Urothelium cell line (cell line): ENCODE measurements at places on chromosomes 1 and 21.

- DNase-seq, result no peak
Measured at GRCh38 chr1:115184951-115185331, 95.6 kb upstream of the TSPAN2 start.

DNA sequence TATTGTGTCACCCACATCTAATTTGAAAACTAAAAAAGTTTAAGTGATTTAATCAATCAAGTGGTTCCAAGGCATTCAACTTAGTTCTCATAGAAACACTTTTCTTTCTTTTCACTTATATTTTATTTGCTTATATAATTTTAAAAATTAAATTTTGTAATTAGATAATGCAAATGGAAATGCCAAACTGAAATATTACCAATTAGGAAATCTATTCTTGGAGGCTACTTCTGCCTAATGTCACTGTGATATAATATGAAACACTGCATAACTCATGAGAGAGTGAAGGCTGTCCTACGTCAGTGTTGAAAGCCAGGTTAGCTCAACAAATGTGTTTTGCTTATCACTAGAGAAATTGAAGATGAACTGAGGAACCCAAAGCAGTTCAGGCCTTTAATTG is 18.3 kb upstream of the SHCBP1L start:
- no peak for DNase-seq

GRCh38 chr1:210362526-210362925 is 33.8 kb downstream of the HHAT start:
- no peak for DNase-seq

- DNase-seq, result no peak
Measured at GRCh38 chr1:6353955-6354658, 39.5 kb downstream of the ACOT7 start.

DNA sequence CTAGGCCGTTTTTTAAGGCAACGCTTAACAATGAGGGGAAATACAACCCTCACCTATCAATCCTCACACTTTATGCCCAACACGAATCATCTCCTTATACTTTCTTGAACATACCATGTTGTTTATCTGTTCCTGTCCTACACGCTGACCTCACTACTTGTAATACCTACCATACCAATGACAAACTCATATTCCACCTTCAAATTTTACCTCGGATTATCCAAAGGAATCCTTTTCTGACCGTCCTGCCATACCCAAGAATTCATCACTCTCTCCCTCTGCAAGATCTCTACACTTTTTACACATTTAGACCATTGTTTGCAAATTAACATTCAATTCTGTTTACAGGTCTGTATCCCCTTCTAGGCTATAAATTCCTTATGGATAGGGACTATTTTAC is 64.4 kb upstream of the GUCA2A start:
- DNase-seq, result no peak

DNA sequence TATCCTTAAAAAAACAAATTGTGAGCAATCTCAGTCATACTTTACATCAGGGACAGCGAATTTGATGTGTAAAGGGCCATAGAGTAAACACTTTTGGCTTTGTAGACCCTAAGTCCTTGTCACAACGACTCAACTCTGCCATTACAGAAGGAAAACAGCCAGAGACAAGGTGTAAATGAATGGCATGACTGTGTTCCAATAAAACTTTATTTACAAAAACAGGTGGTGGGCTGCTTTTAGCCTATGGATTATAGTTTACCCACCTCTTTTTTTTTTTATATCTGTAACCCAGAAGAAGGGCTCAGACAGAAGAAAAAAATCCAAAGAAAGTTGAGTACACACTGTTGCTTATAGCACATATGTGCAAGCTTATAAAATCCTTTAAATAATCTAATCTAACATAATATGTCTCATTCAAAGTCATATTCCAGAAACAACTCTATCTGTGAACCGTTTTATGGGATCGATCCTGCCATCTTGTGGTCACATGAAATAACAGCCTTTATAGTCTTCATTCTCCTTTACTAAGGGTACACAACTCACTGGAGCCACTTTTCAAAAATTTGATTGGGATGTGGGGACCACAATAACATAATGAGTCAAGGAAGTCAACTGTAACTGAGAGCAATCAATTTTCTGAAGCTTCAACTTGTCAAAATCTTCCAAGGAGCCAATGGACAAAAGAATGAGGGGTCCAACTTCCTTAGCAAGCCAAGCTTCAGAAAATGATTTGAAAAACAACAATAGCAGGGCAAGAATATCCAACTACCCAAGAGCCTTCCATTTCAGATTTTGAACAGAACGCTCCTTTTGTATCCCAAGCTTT is 142.2 kb upstream of the KRTAP19-8 start:
- DNase-seq, result peak; percentile 56

DNA sequence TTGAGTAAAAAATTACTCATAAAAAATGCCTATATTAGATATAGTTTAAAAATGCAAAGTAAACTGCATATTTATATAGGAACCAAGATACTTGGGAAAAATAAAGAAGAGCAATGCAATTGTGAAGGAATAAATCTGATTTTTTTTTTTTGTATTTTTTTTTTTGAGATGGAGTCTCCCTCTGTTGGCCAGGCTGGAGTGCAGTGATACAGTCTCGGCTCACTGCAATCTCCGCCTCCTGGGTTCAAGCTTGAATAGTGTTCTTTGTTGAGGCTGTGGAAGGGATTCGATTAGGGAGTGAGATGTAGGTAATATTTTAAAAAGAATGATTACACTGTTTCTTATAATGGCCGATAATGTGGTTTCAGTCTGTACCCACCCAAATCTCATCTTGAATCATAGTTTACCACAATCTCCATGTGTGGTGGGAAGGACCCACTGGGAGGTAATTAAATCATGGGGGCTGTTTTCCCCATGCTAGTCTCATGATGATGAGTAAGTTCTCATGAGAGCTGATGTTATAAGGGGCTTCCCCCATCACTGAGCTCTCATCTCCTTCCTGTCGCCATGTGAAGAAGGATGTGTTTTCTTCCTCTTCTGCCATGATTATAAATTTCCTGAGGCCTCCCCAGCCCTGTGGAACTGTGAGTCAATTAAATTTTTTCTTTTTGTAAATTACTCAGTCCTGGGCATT is 1765.9 kb downstream of the PLA2G4A start:
- DNase-seq, result no peak

- DNase-seq, result no peak
Measured at GRCh38 chr1:227006226-227006796, 66.2 kb downstream of the COQ8A start.

DNA sequence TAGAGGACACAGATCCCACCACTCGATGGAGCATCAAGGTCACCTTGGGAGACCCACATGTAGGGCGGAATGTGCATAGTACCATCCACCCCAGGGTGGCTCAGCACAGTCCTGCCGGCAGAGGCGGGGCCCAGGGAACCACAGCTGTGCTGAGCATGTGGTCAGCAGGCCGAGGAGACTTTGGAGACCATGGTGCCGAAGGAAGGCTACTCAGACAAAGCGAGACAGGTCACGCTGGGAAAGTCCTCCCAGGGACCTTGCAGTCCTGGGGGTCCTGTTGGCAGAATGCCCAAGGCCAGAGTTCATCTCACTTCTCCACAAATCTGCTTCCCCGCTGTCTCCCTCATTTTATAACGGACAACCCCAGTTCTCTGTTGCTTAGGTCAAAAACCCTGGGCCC is 22.5 kb downstream of the WNT3A start:
- DNase-seq, result no peak

- no peak for DNase-seq
Measured at GRCh38 chr1:216458812-216459211, 35.6 kb upstream of the USH2A start.

- no peak for DNase-seq
Measured at GRCh38 chr1:8571200-8571984, 246.0 kb downstream of the RERE start.

- no peak for DNase-seq
Measured at GRCh38 chr1:33446590-33446989, 15.7 kb upstream of the PHC2 start.

DNA sequence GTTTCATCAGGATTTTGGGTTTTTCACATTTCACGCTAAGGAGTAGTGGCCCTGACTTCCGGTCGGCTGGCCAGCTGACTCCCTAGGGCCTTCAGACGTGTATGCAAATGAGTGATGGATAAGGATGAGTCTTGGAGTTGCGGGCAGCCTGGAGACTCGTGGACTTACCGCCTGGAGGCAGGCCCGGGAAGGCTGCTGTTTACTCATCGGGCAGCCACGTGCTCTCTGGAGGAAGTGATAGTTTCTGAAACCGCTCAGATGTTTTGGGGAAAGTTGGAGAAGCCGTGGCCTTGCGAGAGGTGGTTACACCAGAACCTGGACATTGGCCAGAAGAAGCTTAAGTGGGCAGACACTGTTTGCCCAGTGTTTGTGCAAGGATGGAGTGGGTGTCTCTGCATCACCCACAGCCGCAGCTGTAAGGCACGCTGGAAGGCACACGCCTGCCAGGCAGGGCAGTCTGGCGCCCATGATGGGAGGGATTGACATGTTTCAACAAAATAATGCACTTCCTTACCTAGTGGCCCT is 23.1 kb upstream of the TNFRSF1B start:
- DNase-seq, result peak; percentile 87

DNA sequence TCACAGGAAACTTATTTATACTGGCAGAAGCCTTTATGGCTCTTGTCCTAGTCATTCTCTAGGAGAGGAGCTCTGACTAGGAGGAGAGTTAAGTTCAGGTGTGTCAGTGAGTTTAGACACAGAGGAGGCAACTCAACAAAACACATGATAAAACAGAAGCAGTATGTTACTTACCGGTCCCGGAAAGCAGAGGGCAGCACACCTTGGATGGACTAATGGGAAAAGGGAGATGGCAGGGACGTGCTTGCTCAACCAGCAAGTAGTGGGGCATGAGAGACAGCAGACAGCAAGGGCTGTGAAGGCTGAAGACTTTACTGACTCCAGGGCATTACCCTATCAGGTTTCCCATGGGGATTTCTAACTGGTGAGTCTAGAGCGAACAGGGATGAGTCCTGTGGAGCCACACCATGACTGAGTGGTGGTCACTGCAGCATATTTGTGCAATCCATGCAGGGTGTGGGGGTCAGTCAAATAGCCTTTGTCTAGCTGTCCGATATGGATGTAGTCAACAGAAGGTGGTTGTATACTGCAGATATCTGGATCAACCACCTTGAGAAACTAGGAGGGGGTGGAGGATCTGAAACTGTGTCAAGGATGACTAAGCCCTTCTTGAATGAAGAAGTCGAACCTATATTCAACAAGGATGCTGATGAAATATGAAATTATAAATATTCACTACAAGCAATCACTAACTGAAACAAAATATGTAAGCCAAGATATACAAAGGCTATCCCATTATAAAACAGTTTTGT is 596.3 kb upstream of the CHRM3 start:
- no peak for DNase-seq

DNA sequence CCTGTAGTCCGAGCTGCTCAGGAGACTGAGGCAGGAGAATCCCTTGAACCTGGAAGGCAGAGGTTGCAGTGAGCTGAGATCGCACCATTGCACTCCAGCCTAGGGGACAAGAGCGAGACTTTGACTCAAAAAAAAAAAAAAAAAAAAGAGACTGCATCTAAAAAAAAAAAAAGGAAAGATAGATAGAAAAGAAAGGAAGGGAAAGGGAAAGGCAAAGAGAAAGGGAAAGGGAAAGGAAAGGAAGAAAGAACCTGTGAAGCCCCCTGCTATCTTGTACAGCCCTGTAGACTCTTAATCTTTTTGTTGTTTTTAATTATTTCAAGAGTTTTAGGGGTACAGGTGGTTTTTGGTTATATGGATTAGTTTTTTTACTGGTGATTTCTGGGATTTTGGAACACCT is 46.0 kb upstream of the MUTYH start:
- DNase-seq, result no peak

DNA sequence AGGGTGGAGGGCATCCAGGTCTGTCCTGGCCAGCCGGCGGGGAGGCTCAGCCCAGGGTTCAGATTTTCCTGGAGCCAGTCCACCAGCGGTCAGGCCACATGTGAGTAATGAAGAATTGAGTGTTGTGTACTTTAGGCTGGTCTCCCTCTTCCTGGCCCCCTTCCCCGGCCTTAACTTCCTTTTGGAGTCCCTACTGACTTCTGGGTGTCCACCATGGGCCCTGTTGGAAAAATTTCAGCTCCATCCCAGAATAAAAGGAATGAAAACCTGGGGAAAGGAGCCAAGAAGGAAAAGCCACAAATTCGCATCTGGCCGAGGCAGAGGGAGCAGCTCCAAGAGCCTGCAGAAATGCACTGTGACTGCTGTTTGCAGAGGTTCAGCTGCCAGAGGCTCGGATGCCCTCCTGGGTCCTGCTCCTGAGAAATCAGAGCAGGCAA is 35.5 kb upstream of the HHAT start:
- DNase-seq, result peak; percentile 42

DNA sequence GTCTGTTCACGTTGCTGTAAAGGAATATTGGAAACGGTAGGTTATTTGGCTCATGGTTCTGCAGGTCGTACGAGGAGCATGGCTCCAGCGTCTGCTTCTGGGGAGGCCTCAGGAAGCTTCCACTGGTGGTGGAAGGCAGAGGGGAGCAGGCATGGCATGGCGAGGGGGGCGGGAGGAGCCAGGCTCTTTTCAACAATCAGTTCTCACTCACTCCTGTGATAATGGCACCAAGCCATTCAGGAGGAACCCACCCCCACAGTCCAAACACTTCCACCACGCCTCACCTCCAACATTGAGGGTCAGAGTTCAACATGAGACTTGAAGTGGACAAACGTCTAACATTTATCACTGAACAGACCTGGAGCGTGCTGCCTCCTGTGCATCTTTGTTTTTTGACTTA is 141.2 kb downstream of the PGBD5 start:
- no peak for DNase-seq

DNA sequence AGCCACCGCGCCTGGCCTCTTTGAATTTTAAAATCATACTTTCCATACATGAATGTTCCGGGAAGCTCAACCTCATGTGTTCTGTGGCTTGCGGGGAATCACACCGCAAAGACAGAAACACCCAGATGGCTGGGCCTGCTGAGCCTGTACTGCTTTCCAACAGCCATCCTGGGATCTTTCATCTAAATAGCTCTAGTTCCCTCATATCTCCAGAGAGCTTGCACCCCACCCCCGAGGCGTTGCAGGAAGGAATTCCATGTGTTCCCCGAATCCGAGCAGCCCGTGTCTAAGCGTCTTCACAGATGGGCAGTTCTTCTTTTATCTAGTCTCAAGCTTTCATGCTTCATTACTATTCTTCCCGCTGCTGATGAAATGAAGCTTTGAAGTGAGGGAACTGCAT is 66.4 kb downstream of the IGSF21 start:
- no peak for DNase-seq

DNA sequence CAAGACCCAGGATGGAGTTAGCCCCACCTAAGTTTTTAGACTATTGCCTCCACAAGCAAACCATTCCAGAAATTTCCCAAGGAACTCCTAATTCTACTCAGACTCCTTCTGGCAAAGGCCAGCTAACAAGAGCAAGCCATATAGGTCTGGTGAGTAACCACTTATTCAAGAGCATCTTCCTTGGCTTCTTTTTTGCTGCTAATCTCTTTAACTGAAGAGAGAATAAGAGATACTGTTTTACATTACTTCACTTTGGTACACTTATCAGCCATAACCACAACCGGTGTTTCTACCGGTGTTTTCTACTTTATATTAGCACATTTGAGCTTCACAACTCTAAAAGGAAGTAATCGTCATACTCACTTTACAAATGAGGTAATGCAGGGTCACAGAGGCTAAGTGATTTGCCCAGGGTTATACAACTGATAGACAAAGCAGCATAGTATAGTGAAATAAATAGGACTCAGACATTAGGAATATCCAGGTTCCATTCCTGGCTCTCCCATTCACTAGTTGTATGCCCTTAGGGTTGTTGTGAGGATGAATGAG is 1.7 kb upstream of the EPS15 start:
- no peak for DNase-seq

- no peak for DNase-seq
Measured at GRCh38 chr1:73564294-73564693, 633.7 kb downstream of the LRRIQ3 start.

GRCh38 chr1:5831600-5832335 is 160.5 kb downstream of the NPHP4 start:
- no peak for DNase-seq

- no peak for DNase-seq
Measured at GRCh38 chr1:164982545-164982944, 374.0 kb downstream of the LMX1A start.
